ENCODE measurements at places on chromosomes 1 and 21.
A peak's percentile ranks its signal among the peaks of the same experiment; 100 is the strongest.

GRCh38 chr1:172561252-172561651 lies 28.3 kb downstream of the SUCO start:
- DNase-seq, result no peak

DNA sequence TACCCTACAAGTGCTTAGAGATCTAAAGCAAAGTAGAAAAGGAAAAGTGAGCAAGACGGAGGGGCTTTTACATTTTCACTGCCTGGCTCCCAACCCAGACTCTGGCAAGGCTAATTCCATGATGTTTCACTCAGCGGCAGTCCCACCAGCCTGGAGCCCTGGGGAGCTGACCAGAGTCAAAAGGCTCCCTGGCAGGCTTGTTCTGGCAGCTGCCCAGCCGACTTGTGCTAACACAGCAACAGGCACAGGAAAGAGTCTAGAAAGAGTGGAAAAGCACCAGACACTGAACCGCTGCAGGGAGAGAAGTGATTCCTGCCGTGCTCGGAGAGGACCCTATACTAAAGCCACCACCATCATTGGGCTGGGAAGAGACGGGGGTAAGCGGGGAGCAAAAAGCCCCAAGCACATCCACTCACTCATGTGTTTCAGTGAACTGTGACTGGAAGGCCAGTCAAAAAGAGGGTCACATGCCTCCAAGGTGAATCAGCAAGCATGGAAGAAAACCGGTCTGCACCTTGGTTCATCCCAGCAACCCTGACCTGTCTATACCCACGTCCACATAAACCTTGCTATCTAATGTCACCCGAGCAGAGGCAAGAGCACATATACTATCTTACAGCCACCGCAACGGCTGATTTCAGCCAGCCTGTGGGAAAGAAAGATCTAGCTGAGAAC lies 8.0 kb downstream of the SMIM12 start:
- DNase-seq, result no peak

- no peak for DNase-seq
Measured at GRCh38 chr21:24163539-24163938, 1443.7 kb downstream of the MRPL39 start.

DNA sequence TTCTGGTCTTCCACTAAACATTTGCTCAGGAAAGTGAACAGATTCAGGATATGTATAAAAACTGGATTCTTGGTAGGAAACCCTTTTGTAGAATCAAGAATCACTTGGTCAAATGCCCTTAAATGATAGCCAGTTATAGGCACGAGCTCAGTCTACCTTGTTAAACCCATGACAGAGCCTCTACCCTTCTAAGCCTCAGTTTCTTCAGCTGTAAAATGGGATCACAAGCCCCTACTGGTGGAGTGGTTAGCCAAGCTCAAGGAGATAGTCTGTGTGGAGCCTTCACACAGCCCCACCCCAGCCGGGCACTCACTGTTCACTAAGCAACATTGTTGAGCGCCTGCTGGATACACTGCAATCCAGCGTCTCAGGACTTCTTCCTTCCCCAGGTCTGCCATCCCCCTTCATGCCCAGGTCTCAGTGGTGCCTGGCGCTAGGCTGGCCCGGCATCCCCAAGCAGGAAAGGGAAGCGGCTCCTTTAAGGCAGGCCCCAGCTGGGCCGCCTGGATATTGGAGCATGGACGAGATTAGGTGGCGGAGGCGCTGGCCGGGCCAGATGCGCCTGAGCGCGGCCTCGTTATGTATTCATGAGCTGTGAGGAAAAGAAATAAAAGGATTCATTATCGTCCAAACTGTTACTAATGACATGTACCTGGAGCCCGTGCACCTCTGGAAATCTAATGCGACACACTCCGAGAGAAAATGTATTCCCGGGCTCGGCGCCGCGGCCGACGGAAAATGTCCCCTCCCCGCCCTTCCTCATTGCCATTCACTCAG lies 75.6 kb downstream of the TAS1R2 start:
- peak; percentile 41 for DNase-seq

DNA sequence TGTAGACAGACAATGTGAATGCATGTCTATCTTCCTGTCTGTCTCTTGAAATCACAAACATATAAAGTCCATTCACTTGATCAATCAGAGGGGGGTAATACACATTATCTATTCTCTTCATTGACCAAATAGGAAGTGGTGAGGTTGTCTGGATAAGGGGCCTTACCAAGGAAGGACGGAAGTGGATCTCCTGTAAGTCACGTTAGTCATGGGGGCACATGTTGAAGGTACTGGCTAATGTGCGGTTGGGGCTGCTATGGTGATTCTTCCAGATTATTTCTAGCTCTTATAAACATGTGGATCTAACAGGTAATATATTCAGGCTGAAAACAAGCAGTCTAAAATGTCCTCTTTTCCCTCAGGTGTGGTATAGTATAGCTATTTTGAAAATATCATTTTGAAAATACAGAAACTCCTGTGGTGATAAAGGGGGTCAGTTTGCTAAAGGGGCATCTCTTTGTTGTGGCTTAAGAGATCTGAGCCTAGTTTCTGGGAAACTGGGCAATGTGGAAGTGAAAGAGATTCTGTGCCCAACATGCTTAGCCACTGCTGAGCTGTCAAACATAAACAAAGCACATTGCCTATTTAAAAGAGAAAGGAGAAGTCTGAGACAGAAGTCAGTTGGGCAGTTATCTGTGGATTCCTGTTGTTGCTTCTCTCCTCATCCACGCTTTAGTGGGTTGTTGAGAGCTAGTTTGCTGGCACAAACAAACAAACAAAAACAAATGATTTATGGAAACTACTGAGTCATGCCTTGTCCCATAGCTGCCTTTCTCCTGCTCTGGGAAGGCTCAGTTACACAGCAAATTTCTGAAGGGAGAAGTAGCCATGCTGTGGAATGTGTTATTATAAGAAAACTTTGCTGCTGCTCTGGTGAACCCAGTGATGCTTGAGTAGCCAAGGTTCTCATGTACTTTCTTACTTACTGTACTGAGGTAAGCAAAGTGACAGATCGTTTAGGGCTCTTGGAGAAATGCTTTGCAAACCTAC lies 166.9 kb downstream of the HLX start:
- DNase-seq, result no peak

All from H9 (cell line).